ENCODE measurements at places on chromosomes 3 and 15.
A peak's percentile ranks its signal among the peaks of the same experiment; 100 is the strongest.

GRCh38 chr15:60351066-60351465 lies 46.7 kb downstream of the ANXA2 start:
- DNase-seq, result no peak

DNA sequence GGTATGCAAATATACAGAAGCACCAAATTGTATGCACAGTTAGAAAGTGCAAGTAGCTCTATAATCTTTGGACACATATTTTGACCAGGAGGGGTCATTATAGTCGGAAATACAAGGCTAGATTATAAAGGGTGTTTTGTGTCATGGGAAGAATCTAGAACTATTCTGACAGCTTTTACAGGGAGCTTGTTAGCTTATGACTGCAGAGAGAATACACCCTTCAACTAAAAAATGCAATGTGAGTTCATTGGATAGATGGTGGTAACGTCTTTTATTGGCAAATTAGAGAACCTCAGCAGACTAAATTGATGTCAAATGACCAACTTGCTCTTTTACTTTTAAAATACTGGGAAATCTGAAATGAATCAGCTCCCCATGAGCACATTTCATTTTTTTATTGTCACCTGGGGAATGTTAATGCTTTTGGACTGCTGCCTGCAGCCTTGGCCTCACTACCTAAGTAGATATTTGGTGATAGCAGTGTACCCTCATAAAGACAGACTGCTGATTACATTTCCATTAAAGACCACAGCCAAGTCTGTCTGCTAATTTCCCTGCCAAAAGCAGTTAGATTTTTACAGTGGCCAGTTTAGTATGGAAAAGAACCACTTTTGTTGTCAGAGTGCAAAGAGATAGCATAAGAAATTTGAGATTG lies 515.9 kb upstream of the DPPA4 start:
- DNase-seq, result no peak

- no peak for DNase-seq
Measured at GRCh38 chr3:125141596-125142419, 70.7 kb downstream of the SLC12A8 start.

DNA sequence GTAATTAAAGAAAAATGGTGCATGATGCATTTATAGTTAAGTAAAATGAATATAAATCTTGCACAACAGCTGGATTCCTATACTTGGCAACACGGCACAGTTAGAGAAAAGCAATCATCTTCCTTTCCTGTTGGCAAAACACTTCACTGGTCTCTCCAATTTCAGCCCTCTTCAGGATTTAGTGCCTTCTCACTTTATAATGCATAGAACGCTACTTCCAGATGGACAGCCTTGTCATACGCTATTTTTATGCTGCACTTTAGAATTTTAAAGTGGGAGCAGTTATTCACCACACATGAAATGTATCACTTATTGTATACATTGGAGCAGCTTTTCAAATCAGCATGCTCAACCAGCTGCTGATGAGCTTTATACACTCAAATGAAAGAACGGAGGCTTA lies 194.4 kb upstream of the GBE1 start:
- DNase-seq, result no peak

- DNase-seq, result peak; percentile 19
Measured at GRCh38 chr3:140568842-140569520, 108.9 kb upstream of the TRIM42 start.

- DNase-seq, result no peak
Measured at GRCh38 chr15:100781061-100781960, 98.3 kb upstream of the ALDH1A3 start.

- DNase-seq, result peak; percentile 36
Measured at GRCh38 chr15:33045066-33045810, 149.3 kb downstream of the FMN1 start.

GRCh38 chr3:177481329-177481728 lies 284.0 kb upstream of the TBL1XR1 start:
- DNase-seq, result no peak

- peak; percentile 56 for DNase-seq
Measured at GRCh38 chr3:186589121-186589520, 18.6 kb downstream of the DNAJB11 start.

DNA sequence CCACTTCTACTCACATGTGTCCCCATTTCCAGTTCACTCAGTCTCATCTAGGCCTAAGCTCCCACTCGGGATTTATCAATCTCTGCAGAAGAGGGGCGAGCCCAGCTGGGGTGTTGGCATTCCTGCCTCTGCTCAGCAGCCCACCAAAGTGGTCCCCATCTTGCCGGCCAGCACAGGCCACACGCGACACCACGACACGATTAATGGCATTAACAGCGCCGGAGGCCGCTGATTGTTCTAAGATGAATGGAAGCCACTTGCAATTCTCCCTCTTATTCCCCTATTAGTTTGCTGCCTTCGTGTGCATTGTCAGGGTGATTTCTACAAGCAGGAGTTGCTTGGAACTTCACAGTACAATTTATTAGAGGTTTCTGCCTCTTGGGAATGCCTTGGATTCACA lies 477.3 kb downstream of the SHQ1 start:
- DNase-seq, result no peak

GRCh38 chr3:190617185-190617584 lies 103.3 kb downstream of the IL1RAP start:
- DNase-seq, result no peak

- no peak for DNase-seq
Measured at GRCh38 chr3:186352369-186352768, 9.7 kb downstream of the DGKG start.

GRCh38 chr3:184588776-184589175 lies 27.2 kb downstream of the EPHB3 start:
- DNase-seq, result no peak

- peak; percentile 88 for DNase-seq
Measured at GRCh38 chr3:140898340-140899180, 43.1 kb upstream of the SLC25A36 start.

DNA sequence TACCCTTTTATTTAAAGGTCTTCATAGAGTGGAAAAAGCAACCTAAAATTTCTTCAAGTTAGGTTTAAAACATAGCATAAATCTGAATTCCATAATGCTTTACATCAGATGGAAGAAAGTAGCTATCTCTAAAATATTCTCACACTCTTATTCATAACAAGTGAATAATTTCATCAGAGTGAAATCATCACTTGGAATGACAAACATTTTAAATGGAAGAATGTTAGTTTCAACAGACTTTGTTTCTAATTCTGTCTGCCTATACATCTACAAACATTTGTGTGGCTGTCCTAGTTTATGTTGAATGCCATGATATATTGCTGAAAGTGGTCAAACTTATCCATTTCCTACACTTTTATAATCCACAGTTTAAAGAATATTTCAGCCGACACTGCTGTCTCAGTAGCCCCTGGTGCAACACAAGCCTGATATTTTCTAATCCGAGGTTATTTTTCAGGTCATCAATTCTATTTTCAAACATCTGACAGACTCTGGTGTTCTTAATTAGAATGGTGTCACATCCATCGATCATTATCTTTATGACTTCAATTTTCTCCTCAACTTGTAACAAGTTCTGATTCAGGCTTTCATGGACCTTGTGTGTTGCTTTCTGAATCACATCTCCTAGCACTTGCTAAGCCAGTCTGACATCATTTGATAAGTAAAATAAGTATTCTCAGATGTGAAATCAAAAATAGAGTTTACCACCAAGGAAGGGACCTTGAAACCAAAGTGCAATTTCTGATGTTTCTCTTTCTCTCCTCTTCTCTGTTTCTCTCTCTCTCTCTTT lies 17.1 kb upstream of the CNTN3 start:
- no peak for DNase-seq

- DNase-seq, result no peak
Measured at GRCh38 chr3:126337980-126338651, 19.1 kb downstream of the KLF15 start.

DNA sequence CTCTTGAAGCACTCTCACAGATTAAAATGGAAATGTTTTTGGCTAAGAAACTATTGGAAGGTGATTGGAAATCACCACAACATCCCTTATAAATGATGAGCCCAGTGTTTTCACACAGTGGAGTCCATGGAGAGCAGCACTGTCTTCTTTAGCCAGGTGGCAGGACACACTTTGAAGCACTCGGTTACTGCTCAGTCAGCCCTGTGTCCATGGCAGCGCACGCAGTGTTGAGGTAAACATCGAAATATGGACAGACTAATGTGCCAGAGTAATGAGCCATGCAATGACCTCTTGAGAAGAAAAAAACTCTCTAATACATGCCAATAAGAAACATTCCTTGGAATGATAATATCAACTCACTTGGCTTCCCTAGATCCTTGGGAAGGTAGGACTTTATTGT lies 66.6 kb downstream of the TGFBR2 start:
- DNase-seq, result peak; percentile 62

- no peak for DNase-seq
Measured at GRCh38 chr15:25687689-25688088, 175.4 kb downstream of the ATP10A start.

DNA sequence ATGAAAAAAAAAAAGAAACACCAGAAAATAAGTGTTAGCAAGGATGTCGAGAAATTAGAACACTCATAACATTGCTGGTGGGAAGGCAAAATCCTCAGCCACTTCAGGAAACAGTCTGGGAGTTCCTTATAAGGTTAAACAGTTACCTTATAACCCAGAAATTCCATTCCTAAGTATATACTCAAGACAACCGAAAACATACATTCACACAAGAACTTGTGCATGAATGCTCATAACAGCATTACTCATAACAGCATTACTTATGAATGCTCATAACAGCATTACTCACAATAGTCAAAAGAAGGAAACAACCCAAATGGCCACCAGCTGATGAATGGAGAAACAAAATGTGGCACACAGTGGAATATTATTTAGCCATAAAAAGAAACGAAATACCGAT lies 34.8 kb upstream of the DCP1A start:
- DNase-seq, result no peak

DNA sequence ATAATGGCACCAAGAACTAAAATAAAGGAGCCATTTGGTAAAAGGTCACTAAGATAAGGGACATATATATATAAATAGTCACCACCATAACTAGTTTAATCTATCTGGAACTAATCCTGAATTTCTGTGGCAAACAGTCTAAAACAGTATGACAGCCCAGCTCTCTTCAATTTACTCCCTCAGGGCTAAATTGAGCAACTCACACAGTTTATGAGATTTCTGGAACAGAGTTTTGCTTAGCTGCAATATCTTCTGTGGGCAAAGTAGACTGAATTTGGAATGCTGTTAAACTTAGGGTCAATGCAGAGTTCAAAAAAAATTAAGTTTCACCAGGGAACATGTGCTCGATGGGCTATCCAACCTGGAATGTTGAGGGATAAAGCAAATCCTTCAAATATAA lies 70.1 kb upstream of the VEPH1 start:
- peak; percentile 84 for DNase-seq

GRCh38 chr15:89805241-89806209 lies 9.1 kb downstream of the ANPEP start:
- no peak for DNase-seq

- DNase-seq, result no peak
Measured at GRCh38 chr3:178672275-178672674, 136.0 kb downstream of the KCNMB2 start.

DNA sequence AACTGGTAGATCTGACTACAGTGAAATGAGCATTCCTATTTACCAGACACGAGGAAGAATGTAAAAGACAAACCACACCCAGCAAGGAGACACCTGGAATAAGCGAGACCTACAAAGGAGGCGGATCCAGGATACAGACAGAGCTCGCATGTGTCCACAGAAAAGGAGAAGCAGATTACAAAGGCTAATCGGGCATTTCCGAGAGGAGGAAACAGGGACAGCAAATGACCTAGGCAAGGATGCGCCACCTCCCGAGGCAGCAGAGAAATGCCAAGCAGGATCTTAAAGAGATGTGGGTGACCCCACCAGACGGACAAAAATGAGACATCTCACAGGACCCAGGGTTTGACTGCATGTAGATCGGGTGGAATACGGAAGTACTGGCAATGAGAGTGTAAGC lies 63.2 kb upstream of the IQSEC1 start:
- DNase-seq, result no peak

GRCh38 chr3:73419179-73419803 lies 205.4 kb downstream of the PDZRN3 start:
- DNase-seq, result peak; percentile 65

DNA sequence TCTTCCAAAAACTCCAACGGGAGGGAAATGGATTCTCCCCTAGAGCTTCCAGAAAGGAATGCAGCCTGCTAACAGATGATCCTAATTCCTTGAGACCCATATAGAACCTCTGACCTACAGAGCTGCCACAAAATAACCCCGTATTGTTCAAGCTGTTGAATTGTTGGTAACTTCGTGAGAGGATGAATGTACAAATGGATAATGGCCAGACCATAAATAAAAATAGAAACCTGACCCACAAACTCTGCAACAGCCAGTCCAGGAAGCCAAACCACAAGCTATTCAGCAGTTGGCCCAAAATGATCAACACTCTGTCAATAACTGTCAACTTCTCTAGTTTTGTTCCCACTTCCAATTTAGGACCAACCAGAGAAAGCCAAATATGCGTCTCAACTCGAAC lies 414.0 kb upstream of the ZNF717 start:
- no peak for DNase-seq

DNA sequence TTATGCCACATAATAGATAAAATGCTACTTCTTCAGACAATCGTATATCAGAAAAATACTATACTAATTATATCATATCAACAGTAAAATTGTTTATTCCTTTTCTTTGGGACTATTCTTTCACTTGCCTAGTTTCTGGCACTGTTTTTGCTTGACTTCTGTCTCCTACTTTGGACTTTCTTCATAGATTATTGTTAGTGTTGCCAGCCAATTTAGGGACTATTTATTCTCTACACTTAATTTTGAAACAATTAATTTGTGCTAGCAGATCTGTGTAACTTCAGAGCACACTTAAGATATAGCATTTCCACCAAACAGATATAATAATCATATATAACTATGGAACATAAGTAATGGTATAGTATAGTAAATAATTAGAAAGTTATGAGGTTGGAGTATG lies 305.6 kb downstream of the CADM2 start:
- no peak for DNase-seq

GRCh38 chr3:65685621-65686235 lies 353.0 kb downstream of the MAGI1 start:
- DNase-seq, result peak; percentile 41

DNA sequence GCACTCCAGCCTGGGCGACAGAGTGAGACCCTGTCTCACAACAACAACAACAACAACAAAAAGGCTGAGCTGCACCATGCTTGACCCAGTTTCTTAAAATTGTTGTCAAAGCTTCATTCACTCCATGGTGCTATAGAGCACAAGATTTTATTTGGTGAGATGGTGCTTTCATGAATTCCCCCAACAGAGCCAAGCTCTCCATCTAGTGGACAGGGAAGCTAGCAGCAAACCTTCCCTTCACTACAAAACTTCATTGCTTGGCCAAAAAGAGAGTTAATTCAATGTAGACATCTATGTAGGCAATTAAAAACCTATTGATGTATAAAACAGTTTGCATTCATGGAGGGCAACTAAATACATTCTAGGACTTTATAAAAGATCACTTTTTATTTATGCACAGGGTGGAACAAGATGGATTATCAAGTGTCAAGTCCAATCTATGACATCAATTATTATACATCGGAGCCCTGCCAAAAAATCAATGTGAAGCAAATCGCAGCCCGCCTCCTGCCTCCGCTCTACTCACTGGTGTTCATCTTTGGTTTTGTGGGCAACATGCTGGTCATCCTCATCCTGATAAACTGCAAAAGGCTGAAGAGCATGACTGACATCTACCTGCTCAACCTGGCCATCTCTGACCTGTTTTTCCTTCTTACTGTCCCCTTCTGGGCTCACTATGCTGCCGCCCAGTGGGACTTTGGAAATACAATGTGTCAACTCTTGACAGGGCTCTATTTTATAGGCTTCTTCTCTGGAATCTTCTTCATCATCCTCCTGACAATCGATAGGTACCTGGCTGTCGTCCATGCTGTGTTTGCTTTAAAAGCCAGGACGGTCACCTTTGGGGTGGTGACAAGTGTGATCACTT lies 2.0 kb downstream of the CCR5 start:
- DNase-seq, result peak; percentile 48
